ENCODE measurements at places on chromosomes 2 and 18. TPM values are rescaled to one million over a fixed set of nuclear protein-coding genes. Genes with fewer than 3 reads are reported as not detected.
A peak's percentile ranks its signal among the peaks of the same experiment; 100 is the strongest.

DNA sequence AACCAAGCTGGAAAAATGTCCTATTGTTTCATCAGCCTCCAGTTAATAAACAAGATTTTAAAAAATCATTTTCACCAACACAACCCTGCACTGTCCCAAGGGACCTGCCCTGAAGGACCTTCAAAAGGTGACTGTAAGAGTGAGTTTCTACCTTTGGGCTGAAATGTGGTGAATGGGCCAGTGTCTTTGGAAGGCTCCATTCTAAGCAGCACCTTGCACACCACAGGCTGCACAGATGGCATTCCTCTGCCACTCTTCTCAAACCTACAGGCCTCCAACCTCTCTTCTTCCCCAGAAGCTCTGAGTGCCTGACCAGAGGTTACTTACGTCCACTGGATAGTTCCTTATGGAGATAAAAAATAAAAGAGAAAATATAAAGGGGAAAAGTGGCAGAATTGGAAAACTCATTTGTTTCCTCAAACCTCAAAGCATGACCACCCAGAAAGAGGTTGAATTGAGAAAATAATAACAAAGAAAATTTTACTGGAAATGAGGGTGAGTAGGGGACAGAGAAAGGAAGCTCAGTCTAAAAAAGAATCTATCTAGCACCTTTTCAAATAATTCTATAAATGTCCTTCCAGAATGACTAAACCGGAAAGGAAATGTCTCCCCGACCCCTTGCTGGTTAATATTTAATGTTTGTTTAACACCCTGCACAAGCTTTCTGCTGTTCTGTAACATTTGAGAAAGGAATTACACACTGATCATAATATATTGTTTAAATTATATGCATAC, 175.7 kb downstream of the METTL4 start:
- H3K27ac ChIP-seq: no peak overlapping the region
- no peaks in the 10 kb centered on the region for H3K4me1 ChIP-seq
- peaks cover 7% of the 10 kb centered on the region for H3K36me3 ChIP-seq

DSG4 gene
- not detected for polyA plus RNA-seq

EPC2 gene
- 8.8 TPM for polyA plus RNA-seq

- H3K4me3 ChIP-seq: no peak overlapping the region
- peak; percentile 32 for DNase-seq
- H3K36me3 ChIP-seq: no peaks in the 10 kb centered on the region
- no peaks in the 10 kb centered on the region for H3K27me3 ChIP-seq
- peaks cover 25% of the 10 kb centered on the region for H3K4me1 ChIP-seq
Measured at GRCh38 chr2:122167515-122167914, 412.1 kb downstream of the TSN start.

GRCh38 chr2:20488201-20488641, 41.3 kb downstream of the RHOB start:
- H3K27ac ChIP-seq: no peak overlapping the region
- H3K4me3 ChIP-seq: no peak overlapping the region

ATP8B1 gene
- 43.8 TPM for polyA plus RNA-seq

EPB41L3 gene
- polyA plus RNA-seq: 0.15 TPM

GRCh38 chr2:78586316-78586715, 439.2 kb upstream of the REG3G start:
- H3K4me3 ChIP-seq: no peak overlapping the region
- no peak for DNase-seq
- no peaks in the 10 kb centered on the region for H3K36me3 ChIP-seq
- no peaks in the 10 kb centered on the region for H3K27me3 ChIP-seq
- H3K27ac ChIP-seq: no peak overlapping the region
- no peaks in the 10 kb centered on the region for H3K4me1 ChIP-seq

- no peaks in the 10 kb centered on the region for H3K27me3 ChIP-seq
- no peaks in the 10 kb centered on the region for H3K4me1 ChIP-seq
- no peak for DNase-seq
- no peak overlapping the region for H3K4me3 ChIP-seq
- H3K27ac ChIP-seq: no peak overlapping the region
- H3K36me3 ChIP-seq: no peaks in the 10 kb centered on the region
Measured at GRCh38 chr2:21131861-21132260, 8.1 kb downstream of the TDRD15 start.

DNA sequence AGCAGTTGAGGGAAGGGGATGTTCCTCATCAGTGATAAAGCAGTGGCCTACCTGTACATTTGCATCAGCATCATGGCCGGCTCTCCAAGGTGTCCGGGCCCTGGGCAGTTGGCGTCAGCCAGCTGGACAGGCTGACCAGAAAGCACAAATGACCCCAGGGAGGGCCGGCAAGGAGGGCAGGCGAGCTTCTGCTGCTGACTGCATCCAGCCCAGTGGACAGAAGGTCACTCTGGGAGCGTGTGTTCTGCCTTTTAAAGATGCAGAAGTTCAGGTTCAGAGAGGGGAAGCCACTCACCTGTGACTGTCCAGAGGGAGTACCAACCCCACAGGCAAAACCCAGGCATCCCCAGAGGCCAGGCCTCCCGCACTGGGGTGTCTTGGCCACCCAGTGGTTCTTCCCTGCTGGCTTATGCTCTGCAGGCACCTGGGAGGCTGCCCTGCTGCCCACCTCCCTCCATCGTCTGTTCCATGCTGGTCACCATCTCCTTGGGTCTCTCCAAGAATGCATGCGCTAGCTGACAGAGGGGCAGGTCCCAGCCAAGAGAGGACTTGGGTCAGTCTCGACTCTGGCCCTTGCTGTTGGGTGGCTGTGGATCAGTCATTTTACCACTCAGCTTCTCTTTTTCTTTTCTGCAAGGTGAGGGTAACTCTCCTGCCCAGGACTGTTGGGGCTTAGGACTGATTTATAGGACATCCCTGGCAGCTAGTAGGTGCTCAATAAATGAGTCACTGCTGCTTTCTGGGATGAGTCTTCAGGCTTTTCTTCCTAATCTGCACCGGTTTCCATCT, 89.9 kb downstream of the INHBB start:
- no peak overlapping the region for H3K27ac ChIP-seq
- no peaks in the 10 kb centered on the region for H3K36me3 ChIP-seq
- H3K4me3 ChIP-seq: no peak overlapping the region

DNA sequence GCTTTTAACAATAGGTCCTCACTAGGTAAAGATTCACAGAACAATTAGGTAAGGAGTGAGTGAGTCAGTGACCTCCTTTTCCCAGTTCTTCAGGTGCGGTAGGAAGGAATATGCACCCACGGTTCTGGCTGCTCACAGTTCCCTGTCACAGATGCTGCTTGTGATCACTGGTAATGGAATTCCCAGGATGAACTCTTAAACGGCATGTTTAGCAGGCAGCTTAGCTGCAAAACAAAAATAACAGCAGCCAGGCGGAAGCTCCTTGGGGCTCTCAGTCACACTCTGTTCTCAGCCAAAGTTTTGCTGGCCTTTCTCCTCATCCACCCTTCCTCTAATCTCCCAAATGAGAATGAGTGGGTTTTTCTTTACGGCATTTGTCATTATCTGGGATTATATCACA, 274.5 kb downstream of the MYT1L start:
- H3K4me1 ChIP-seq: peaks cover 5% of the 10 kb centered on the region
- H3K27ac ChIP-seq: no peak overlapping the region
- no peaks in the 10 kb centered on the region for H3K36me3 ChIP-seq

DNA sequence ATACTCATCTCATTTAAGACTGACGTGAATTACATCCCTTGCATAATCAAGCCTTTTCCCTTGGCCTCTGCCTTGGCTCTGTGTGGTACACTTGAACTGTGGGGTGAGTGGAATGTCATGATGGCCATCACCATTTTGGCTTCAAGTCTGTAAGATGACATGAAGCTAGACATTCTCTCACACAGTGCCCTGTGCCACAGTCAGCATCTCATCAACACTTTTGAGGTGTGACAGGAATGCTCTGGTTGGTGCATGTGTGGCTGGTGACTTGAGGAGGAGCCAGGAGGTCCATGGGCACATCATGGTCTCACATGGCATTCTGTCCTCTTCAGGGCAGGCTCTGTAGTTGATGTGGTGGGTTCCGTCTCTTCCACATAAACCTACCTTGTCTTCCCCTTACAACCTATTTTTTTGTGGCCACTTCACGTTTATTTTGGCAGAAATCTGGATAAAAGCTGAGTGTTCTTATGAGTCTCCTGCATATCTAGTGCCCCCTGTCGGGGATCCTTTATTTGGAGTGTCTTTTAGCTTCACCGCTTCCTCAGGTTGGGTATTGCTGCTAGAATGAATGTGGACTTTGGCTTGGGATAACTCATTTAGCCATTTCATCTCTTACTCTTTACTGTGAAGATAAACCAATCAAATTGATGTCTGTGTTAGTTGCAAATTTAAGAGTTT, 28.1 kb downstream of the MAP4K4 start:
- no peak for DNase-seq
- no peak overlapping the region for H3K4me3 ChIP-seq
- H3K4me1 ChIP-seq: peaks cover 10% of the 10 kb centered on the region
- no peak overlapping the region for H3K27ac ChIP-seq
- H3K27me3 ChIP-seq: no peaks in the 10 kb centered on the region

DNA sequence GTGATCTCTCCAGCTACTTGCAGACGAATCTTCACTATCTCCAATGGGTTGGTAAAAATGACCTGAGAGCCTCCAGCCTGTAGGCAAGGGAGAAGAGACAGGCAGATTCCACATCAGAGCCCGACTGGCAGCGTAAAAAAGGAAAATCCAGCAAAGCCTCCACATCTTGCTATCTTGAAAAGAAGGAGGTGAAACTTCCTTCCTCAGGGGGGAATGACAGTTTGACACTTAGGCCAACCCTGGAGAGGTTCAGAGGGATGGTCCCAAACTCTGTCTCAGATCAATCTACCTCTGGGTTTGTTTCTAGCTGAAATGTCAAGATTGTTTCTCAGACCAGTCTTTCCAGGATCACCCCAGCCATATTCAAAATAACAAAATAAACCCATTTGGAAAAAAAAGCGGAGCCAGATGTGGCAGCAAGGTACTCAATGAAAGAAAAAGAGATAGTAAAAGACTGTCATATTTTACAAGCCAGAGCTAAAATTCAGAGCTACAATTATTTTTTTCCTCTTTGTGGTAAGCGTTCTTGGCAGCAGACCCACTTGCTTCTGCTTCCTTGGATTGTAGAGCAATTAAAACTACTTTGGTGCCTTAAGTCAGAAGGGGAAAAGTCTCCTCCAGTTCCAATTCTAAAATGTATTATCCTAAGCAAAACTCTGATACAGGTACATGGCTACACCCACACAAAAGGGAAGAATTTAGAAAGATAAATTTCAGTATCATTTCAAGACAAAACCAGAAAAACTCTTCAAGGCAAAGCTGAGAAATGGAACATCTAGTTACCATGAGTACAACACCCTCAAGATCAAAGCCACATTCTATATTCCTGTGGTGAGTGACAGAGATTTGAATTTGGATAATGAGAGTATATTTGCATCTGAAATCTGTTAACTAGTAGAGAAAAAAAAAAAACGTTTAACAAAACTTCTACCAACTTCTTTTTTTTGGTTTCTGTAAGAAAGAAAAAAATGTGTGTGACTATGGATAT, 100.1 kb downstream of the SLC25A12 start:
- no peak overlapping the region for H3K4me3 ChIP-seq
- no peaks in the 10 kb centered on the region for H3K4me1 ChIP-seq
- no peak for DNase-seq

DNA sequence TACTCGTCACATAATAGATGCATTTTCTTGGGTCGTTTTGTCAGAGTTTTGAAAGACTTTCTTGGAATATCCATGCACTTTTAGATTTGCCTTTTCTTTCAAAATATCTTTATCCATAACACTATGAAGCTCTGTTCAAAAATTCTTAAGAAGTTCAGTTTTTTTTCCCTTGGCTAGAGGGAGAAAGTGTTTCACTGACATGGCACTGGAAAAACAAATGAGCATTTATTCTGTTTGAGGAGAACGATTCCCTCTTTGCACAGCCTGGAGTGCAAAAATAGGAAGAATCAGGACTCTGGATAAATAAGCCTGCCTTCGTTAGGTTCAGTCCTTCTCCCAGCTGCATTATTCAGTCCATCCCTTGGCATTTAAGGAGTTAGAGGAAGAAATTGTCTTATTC, 91.0 kb upstream of the RPE start:
- no peak overlapping the region for H3K27ac ChIP-seq
- H3K27me3 ChIP-seq: no peaks in the 10 kb centered on the region
- no peaks in the 10 kb centered on the region for H3K36me3 ChIP-seq
- no peaks in the 10 kb centered on the region for H3K4me1 ChIP-seq
- DNase-seq: no peak
